AG04450 (cell line): ENCODE measurements at places on chromosomes 5 and 9.

DNA sequence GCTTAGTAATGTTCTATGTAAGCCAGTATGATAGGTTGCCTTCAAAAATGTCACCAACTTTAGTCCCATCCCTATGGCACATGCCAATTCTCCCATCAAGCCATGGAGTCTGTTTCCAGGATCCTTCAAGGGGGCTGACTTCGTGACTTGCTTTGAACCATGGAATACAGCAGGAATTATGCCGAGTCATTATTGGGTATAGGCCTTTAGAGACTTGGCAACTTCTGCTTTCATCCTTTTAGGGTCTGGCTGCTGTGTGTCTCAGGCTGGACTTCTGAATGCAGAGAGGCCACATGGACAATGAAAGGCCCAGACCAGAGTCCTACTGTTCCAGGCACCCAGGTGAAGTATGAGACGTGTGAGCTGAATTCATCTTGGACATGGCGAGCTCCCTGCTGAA lies 109.8 kb downstream of the DENND1A start:
- no peak for DNase-seq

DNA sequence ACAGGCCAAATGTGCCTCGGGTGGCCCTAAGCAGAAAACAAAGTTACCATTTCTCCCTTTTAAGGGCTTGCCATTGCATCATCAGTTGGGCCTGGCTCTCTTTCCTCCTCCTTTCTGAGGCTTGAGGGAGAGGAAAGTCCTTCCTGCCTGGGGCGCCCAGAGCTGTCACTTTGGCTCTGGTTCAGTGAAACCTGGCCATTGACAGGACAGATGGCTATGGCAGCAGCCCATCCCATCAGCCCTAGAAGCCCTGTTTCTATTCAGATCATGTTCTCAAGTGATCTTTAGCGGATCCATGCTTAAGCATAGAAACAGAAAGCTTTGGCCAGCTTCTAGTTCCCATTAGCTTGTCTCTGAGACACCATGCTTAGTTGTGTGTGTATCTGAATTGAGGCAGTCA lies 293.4 kb downstream of the YTHDC2 start:
- no peak for DNase-seq

DNA sequence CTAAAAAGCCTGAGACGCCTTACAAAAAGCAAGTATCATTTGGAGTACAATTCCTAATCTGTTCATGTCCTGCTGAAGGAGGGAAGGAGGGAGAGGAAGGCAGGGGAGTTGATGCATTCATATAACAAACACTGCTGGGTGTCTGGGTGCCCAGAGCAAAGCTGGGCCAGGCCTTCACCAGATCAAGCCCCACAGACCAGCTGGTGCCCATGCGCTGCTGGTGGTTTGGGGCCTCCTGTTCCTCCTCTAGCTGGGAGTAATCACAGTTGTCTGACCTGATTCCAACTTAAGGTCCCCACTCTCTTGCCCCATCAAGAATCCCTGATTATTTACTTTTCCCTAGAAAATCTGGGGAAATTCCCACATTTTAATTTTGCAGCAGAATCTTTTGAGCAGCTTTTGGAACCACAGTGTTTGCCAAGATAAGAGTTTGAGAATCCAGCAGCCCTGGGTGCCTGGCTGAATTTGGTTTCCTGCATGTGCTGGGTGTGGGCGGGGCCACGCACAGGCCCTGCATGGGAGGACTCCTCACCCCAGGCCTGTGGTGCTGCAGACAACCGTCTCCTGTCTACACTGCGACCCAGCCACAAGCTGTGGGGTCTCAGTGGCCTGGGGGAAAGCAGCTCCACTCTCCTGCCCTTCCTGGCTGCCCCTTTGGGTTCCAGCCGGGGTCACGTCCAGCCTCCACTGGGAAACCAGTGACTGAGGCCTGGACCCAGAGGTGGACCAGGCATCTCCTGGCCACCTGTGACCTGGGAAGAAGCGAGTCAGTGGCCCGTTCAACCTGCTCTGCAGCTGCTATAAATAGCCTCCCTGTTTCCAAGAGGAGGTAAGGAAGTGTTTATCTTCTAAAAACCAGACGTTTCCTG lies 47.5 kb downstream of the NEURL1B start:
- DNase-seq, result no peak

- no peak for DNase-seq
These were observed 41.0 kb downstream of the DMRT1 start for GRCh38 chr9:882416-882924.

- no peak for DNase-seq
These were observed 35.4 kb downstream of the AGXT2 start for GRCh38 chr5:35012365-35012764.

- no peak for DNase-seq
These were observed 22.1 kb downstream of the PTCH1 start for GRCh38 chr9:95494416-95495371.

GRCh38 chr9:129053020-129053419 lies 16.6 kb downstream of the MIGA2 start:
- DNase-seq, result no peak

- DNase-seq, result no peak
These were observed at the start of gene ENG for GRCh38 chr9:127854184-127854806. TSS of gene ENG (minus strand) at chr9:127854658. CDS start at chr9:127854355, 303 bp downstream.

DNA sequence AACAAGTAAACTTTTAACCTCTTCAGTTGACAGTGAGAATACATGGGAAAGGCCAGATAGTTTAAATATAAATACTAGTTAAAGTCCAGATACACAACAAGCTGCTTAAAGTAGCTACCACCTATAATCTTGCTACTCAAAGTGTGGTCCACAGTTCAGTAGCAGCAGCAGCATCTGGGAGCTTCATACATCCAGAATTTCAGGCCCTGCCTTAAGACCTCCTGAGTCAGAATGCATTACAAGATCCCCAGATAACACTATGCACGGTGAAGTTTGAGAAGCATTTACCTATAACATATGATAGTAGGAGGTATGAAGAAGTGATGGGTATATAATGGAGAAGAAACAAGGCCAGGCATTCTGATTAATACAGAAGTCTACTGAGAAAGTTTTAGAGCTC lies 244.5 kb downstream of the EFNA5 start:
- DNase-seq, result no peak
